AG04450 (cell line): ENCODE measurements at places on chromosomes 6 and 20.

GRCh38 chr6:170280689-170281045, 10.2 kb downstream of the DLL1 start:
- DNase-seq = no peak

- DNase-seq = no peak
Measured at GRCh38 chr20:4084096-4084495, 68.7 kb upstream of the RNF24 start.

- no peak for DNase-seq
Measured at GRCh38 chr20:14266246-14266645, 71.2 kb downstream of the FLRT3 start.

DNA sequence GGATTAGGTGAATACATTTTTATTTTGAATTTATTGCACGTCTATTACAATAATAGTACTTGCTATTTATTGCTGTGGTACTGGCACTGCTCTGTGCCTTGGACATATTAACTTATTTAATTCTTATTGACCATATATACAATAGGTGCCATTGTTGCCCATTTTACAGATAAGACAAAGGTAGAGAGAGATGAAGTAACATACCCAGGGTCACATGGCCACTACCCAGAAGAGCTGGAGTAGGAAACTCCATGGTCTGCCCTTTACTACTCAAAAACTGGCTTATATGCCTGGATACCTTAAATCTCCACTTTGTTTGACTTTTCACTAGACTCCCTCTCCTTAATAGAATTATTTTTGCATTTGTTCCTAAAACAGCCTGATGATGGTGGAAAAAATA, 67.5 kb downstream of the ADGRG6 start:
- no peak for DNase-seq

- DNase-seq = no peak
Measured at GRCh38 chr6:75419980-75420379, 73.6 kb downstream of the FILIP1 start.
